Fibroblast of skin of right biceps (primary cell): ENCODE measurements at places on chromosomes 11 and 22.

DNA sequence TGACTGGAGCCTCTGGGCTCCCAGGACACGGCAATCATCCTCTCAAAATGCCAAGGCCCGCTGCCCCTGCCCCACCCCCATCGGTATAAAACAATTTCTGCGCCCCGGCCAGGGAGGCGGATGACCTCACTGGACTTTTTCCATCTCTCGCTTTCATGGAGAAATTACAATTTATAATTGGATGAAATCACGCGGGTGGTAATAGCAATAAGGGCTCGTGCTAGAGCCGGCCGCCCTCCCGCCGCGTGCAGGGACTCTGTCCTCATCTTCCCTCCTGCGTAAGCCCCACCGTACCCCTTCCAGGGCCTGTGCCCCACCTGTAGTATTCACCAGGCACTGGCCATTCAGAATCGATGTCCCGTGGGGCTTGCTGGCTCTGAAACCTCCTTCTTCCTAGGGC lies 64.5 kb downstream of the MACROD1 start:
- DNase-seq, result no peak

- DNase-seq, result no peak
Observed at GRCh38 chr11:77402218-77402556, 71.7 kb downstream of the PAK1 start.

DNA sequence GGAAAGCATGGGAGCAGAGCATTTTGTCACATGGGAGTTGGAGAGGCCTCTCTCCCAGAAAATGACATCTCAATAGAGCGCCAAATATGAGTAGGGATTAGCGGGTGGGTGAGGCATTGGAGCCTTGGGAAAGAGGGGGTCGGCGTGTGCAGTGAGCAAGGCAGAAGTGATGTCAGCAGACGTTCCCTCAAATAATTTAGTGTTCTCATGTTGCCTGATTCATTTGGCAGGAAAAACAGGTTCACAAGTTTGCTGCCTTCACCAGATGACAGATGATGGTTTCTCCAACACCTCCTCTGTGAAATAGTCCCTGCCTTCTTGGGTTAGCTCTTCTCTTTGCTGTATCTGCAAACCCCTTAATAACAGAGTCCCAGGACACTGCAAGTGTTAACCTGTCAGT lies 118.5 kb upstream of the ARHGAP20 start:
- DNase-seq, result peak; percentile 69

DNA sequence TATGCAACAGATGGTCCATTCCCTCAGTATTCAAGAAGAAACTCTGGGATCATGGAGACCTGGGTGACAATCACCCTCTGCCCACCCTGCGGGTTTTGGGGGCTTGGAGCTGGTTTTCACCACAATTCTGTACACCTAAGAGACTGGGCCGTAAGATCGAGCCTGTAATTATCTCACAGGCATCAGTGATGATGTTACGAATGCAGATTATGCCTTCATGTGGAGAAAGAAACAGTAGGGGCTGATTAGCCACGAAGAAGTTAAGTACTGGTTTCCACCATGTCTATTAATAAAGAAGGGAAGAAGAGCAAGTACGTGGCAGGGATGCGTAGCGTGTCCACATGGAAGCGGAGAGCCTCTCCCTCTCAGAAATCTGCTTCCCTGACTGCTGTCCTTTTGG lies 5.3 kb upstream of the EFCAB6 start:
- DNase-seq, result no peak

DNA sequence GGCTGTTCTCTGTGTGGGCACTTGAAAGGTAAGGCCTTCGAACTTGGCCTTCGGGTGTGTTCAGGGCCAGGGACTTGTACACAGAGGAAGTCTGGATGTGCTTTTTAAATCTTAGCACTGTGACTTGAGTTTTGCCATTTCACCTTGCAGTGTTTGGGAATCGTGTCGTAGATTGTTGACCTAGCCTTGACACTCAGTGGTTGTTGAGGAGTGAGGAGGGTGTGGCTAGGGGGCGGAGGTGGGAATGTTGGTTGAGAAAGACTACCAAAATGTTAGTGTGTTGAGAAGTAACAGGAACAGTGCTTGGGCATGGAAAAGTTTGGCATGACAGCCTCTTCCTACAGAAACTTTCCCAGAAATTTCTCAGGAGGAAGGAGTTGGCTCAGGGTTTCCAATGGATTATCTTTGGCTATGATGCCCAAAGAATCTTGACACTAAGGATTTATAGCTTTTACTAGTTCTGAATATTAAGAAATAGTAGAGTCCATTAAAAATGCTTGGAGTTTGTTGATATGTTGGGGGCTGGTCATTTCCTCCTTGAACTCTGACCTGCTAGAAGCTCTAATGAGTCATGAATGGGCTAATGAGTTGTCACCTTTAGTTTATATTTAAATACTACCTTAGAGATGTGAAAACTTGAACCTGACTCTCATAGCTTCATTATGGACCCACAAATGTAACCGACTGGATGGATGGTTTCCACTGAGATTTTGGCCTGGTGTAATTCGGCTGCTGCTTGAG lies 40.6 kb downstream of the BARX2 start:
- DNase-seq, result no peak

DNA sequence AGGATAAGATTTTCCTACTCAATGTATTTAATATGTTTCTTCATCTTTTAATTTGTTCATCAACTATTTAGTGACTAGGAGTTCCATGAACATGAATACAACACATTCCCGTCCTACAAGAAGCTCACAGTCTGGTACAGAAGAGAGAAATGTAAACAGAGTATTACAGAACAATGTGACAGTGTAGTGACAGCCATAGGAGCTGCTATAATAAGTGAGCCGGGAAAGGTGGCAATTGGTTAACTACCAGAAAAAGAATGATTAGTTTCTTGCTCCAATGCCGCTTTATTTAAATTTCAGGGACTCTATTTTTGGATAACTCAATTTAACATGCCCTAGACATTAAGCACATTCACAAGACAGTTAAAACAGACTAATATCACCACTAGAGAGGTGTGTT lies 192.3 kb downstream of the CADM1 start:
- DNase-seq, result no peak

DNA sequence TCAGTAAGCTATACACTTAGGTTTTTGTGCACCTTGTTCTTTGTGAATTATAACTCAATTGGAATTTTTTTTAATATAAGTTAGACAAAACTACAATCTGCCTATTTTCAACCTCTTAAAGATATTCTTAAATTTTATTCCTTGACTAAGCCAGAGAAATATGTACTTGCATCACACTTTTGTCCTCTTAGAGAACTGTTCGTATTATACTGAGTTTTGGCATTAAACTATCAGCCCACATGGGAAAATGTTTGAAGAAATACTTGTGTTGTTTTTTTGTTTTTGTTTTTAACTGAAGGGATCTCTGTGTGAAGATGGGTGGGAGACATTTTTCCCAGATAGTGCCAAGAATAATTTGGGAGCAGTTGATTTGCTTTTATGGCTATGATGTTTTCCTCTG lies 25.3 kb downstream of the CEP295 start:
- peak; percentile 36 for DNase-seq

GRCh38 chr11:77525455-77526091 lies 51.7 kb upstream of the PAK1 start:
- DNase-seq, result no peak

- no peak for DNase-seq
Observed at GRCh38 chr22:20526305-20526627, 18.9 kb downstream of the MED15 start.

DNA sequence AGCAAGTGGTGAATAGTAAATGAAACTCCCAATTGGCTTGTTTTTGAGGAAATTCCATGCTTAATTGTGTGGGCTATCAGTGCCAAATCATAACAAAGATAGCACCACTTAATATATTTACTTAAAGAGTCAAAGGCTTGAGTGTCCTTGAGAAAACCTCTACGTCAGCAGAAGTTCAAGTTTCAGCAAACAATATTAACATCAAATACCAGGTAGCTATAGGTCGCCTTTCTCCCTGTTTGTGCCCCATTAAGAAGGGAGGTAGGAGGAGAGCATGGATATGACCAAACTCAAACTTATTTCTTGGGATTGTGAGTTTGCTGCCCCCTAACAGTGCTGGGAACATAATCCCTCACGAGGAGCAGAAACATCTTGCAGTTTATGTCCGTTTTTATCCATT lies 105.6 kb upstream of the SYN3 start:
- DNase-seq, result no peak

DNA sequence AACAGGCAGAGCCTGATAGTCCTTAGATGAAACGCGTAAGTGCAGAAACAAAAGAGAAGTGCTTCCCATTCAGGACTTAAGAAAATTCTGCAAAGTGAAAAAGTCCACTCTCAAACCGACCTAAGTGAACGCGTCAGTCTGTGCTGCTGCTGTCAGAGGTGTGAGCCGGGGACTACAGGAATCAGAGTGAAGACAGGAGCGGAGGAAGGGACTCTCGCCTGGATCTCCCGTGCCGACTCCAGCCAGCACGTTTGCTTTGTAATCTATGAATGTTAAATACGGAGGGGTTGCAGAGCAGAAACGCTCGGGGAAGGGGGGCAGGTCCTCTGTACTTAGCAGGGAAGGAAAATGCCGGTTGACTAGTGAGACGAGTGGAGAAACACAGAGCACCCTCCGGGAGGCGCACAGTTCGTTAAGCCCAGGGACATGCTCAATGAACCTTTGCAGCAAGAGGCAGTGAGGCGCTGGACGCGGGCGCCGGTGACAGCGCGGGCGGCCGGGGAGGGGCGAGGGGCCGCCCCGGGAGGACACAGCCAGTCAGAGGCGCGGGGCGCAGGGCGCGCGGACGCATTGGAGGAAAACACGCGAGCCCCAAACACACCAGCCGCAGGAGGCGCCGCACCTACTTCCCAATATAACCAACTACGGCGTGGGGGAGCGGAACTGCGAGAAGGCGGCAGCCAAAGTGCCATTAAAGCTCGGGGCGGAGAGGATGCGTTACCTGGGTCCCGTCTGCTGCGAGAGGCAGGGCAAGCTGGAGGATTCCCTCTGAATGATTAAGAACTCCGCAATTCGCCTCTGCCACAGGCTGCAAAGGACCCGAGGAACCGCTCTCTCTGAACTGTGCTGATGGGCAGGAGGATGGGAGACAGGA lies at the start of gene CNTN5:
Gene CNTN5, plus strand, starts transcription at position 598 of the 874 bp plus-strand sequence.
- DNase-seq, result peak; percentile 28

DNA sequence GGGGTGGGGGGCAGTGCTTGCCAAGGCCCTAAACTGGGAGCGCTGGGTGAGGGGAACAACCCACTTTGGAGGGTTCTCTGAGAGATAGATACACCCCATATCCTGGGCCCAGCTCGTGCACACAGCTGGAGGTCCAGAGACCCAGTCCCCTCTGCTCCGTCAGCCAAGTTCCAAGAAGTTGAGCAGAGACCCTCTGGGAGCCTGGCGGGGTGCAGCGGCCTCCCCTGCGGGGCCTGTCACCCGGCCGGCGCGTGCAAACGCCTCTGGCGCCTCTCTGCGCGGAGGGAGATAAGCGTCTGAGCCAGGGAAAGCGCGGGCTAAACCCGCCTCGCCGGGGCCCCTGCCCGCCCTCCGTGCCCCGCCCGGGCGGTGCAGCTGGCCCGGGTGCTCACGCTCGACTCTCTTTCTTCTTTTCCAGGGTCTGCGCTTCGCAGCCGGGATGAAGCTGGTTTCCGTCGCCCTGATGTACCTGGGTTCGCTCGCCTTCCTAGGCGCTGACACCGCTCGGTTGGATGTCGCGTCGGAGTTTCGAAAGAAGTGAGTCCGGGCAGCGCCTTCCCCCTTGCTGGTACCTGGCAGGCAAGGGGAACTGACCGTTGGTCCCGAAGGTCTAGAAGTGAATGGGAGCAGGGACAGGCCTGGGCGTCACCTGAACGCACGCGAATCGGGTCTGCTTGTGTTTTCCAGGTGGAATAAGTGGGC lies 540 bp downstream of the ADM start:
- peak; percentile 48 for DNase-seq

DNA sequence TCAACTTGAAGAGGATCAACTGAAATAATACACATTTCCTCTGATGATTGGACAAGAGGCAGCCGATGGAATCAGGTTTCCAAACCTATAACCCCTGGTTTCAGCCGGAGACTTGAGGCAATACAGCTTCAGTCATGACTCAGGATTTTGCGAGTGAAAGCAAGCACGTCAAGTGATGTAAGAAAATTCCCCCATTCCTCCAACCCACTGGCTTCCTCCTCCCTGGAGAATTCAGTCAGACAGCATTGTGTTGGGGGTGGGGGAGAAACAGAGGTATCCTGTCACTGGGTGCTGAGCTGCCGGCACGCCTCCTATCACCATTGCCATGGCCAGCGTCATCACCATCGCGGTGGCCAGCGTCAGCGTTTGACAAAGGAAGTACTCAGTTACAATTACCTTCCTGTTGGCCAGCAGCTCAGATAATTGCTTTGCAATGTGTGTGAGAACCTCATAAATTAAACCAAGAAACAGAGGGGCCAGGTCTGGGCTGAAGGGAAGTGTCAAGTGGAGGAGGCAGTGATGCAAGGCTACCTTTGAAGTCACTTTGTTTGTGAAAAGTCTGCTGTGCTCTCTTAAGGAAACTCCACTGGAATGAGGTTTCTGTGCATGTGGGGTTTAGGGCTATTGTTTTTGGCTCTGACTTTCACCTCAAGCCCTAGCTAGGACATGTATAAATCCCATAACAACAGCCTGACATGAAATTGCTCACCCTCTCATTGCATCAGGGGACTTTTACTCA lies 50.2 kb downstream of the LIF start:
- DNase-seq, result peak; percentile 100
